ENCODE measurements at places on chromosomes 12 and 14.

DNA sequence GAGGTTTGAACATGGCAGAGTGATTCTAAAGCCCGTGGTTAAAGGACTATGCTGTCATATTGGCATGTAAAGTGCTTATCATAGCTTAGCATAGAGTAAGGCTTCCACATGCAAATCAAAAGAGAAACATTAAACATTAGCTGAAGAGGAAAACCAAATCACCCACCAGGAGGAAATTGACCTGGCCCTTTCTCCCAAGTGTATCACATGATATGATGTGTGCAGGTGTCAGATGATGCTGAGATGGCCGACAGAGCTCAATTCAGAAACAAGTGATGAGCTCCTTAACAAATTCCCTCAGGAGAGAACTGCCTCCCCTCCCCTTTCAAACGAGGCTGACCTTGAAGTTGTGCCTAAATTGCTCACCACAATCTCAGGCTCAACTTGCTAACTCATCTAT is 217.1 kb upstream of the BTG1 start:
- no peak for DNase-seq

- no peak for DNase-seq
These were observed 7.7 kb downstream of the DDN start for GRCh38 chr12:48991247-48992050.

DNA sequence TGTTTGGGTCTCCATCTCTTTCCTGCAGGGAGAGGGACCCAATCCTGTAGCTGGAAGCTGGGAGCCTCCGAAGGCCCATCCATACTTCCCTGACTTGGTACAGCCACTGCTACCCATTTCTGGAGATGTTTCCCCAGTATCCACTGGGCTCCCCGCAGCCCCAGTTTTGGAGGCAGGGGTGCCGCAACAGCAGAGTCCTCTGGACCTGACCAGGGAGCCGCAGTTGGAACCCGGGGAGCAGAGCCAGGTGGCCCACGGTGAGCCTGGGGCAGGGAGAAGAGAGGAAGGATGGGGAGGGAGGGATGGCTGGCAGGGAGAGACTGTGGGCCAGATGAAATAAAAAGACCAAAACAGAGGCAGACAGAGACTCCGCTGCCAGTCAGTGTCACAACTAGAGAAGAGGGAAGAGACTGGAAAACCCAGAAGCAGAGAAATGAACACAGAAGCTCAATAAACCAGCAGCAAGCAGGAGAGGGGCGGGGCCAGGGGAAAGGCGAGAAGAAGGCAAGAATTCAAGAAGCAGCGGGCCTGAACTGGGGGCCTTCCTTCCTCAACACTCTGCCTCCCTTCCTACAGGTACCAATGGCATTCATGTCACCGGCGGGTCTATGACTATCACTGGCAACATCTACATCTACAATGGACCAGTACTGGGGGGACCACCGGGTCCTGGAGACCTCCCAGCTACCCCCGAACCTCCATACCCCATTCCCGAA is 6.3 kb downstream of the LTBR start:
- no peak for DNase-seq

- DNase-seq: peak; percentile 69
These were observed 31.1 kb downstream of the SSH1 start for GRCh38 chr12:108826101-108826806.

DNA sequence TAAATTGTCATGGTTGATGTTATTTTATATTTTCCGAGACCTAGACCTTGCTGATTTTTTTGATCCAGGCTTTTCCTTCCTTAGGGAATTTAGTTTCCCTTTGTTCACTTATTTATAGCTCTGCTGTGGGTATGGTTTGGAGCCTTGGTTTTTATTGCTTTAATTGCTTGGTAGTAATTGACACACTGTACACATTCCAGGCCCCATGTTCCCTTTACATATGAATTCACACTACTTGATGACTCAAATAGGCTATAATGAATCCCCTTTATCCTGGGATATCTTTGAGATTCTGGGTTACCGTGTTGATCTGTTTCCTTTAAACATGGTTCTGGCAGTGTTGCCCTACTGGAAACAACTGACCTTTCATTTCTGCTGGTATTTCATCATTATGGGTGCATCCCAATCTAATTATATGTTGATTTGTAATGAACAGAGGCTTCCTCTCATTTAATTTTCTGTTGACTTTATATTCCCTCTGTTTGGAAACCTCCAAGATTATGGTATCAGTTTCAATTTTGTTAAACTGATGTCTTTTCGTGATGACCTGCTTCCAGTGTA is 424.0 kb downstream of the RAD51B start:
- DNase-seq: no peak

- DNase-seq: no peak
These were observed 192.0 kb upstream of the HMGA2 start for GRCh38 chr12:65632131-65632855.

DNA sequence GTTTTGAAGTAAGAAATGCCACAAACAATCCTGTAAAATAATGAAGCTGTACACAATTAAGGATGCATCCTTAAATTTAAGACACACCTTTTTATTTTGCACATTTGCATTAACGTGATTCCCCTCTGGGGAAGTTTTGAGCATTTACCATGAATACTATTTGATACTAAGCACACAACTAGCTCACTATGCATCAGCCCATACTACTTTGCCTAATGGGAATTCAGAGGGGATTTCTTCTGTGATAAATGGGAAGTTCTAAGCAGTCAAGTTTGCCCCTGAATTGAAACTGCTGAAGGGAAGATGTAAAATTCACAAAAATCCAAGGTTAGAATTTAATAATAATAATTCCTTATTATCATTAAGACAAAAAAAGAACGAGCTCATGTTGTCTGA is 27.4 kb downstream of the SINHCAF start:
- no peak for DNase-seq

- DNase-seq: no peak
These were observed 188.2 kb downstream of the TMTC2 start for GRCh38 chr12:82874945-82875344.

DNA sequence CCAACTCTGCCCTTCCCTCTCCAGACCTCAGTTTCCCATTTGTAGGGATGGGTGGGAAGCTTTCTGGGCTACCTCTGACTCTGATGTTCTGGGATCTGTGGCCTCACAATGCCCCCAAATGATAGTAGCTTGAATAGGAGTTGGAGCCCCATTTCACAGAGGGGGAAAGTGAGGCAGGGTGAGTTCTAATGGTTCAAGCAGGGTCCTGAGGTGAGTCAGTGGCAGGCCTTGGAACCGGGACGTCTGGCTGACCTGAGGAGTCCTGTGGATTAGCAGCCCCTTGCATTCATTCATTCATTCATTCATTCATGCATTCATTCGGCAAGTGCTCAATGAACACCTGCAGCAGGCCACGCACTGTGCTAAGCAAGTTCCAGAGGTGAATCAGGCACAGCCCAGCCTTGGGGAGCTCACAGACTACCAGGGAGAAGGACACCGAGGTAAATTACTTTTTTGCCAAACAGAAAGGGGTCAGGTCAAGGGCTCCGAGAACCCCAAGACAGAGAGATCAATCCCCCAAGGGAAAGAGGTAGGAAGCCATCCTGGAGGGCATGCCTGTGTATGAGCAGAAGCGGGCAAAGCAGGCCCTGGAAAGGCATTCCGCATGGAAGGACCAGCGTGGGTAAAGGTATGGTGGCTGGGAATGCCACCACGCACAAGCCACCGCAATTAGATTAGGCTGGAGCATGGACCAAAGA is 818 bp upstream of the TMEM119 start:
- no peak for DNase-seq

GRCh38 chr14:24281636-24282035 is 10.2 kb upstream of the RABGGTA start:
- no peak for DNase-seq

GRCh38 chr12:62625228-62625627 is 158.6 kb downstream of the MON2 start:
- no peak for DNase-seq

All from muscle of arm (tissue), 14 donors.